ENCODE measurements at places on chromosomes 7 and 10.
A peak's percentile ranks its signal among the peaks of the same experiment; 100 is the strongest.

GRCh38 chr10:62502995-62503613 is 128.9 kb downstream of the ZNF365 start:
- DNase-seq = no peak

DNA sequence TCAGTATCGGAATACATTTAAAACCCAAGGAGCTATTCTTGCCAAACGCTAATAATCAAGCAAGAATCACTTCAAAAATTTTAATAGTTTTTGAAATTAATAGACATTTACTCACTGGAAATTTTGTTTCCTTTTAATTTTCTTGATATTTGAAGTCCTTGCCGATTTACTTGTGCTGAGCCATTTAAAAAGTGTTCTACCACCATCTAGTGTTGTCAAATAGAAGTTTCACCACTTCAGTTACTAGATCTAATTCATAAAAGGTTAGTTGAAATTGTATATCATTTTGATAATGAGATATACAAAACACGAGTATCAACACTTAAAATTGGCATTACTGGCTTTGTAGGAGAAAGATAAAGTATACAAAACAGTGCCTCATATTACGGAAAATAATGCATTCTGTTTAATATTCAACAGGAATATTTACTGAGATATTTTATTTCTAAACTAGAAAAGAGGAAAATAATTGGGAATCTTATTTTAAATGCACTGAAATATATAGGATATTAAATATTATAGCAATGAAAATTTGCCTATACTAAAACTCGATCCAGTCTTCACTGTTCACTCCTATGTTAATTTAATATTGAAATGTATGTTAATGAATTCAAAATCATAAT is 664.8 kb upstream of the SEMA3D start:
- no peak for DNase-seq

DNA sequence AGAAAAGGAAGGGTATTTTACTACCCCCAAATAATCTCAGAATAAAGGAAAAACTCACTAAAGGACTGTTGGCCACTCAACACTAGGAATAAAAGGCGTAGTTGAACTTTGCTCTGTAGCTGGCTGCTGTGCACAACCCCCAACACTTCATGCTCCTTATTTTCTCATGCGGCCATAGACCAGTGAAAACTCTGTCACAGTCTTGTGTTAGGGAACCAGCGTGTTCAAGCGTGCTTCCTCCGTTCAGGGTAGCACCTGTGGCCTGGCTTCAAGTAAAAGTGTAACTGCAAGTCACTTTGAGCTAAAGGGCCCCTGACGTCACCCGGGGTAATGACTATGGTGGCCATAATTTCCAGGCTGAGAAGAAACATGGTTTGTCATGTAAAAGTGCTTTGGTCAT is 27.0 kb downstream of the BLNK start:
- DNase-seq = no peak

GRCh38 chr10:112832361-112832878 is 117.6 kb upstream of the TCF7L2 start:
- no peak for DNase-seq

DNA sequence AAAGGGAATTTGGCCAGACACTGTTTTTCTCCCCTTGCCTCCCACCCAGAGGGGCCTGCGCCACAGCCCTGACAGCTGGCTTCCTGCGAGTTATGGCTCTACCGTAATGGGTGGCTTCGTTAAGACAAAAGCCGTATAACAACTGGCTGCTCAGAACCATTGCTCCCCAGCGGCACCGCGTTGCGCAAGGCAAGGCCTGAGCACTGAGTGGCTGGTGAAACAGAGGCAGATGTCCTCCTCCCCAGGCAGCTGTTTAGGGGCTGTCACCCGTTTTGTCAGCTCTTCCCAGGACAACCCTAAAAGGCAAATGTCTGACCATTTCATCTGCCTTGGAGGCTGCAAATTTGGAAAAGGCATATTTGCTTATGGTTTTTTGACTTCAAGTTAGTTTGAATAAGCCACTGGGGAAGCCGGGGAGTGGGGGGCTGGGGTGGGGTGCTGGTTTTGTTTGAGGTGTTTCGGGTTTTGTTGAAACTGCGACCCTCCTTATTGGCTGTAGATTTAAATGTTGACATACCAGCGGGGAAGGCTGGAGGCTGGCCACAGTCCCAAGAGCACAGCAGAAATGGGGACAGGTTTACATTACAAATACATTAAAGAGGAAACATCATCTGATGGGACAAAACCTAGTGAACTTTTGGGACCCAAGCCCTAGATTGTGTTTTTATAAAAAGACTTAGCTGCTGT is 681 bp upstream of the SPOCK2 start:
- peak; percentile 23 for DNase-seq

GRCh38 chr7:55527307-55527706 is 45.0 kb downstream of the VOPP1 start:
- no peak for DNase-seq

GRCh38 chr10:86755454-86755739 is 1.0 kb upstream of the BMPR1A start:
- DNase-seq = no peak

DNA sequence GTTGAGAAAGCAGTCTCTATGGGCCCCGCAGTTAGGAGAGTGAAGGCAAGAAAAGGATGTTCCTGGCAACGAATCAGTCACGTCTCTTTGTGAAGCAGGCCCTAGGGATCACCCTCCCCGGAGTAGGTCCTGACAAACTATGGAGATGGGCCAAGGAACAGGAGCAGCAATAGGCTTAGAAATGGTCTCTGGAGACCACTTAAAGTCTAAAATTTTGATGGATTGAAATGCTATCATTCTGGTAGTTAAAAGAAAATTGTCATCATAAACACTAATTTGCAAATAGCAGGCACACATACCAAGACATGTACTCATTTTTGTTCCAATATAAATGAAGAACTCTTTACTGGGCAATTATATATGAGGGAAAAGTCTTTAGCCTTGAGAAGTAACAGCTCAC is 123.5 kb downstream of the ITGB8 start:
- no peak for DNase-seq

DNA sequence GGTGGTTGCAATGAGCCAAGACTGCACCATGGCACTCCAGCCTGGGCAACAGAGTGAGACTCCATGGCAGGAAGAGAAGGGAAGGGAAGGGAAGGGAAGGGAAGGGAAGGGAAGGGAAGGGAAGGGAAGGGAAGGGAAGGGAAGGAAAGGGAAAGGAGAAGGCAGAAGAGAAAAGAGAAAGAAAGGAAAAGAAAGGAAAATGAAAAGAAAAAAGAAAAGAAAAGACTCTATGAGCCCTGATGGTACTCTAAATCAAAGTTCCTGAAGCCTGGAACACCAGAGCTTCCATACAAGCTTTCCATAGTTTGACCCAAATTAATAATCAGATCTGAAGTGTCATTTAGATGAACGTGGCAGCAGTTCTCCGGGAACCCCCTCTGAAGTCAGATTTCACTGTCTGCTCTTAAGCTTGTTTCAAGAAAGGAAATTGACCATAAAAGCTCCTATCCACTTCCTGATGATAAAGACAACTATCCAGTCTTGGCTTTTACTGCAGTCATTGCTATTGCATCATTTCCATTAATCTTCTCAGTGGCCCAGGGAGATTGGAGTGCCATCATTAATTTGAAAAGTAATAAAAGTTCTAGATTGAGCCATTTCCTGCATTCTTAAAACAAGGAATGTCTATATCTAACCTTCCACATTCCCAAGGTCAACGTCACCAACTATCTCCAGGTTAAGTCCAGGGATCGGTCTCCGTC is 44.2 kb upstream of the FRMD4A start:
- no peak for DNase-seq

DNA sequence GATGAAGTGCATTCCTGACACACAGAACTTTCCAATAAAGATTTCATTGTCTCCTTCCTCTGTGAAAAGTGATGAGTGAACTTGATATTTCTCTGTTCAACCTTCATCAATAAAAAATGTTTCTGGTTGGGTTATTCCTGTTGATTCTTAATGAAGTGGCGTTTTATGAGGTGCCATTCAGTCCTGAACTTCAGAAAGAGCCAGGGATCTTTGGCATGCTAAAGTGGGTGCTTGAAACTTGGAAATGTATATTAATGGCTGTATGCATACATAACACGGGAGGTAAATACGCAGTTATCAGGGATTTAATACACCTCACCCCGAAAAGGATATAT is 151.6 kb downstream of the ACTR3B start:
- DNase-seq = no peak

- DNase-seq = no peak
Measured at GRCh38 chr10:132078746-132079345, 13.1 kb downstream of the JAKMIP3 start.

DNA sequence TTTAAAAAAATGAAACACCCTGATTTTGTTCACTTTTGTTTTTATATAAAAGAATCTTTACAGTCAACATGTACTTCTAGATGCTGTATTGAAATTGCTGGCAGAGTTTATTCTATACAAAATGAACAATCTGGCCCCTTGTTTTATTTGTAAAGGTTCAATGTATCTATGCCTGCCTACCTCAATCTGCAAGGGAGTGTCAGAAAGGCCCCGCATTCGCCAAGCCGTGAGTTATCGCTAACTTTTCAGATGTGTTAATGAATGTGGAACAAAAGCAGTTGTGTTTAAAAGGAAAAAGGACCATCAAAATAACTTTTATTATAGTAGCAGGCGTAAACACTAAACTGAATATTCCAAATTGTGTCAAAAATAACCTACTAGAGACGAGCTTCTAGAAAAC is 14.6 kb downstream of the LUC7L2 start:
- no peak for DNase-seq

DNA sequence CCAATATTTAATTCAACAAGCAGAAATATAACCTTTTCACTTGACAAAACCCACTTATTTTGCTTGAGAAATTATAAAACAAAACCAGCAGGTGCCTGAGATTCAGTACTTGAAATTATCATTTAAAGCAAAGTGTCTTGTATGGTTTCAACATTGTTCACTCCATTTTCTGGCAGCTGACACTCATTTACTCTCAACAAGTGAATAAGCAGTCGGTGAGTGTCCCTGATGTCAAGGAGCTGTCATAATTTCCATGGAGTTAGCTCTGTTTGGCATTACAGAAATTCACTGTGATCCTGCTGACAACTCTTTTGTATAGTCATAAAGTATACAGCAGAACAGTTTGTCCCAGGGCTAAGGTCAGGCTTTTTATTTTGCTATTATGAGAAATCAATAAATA is 490.0 kb downstream of the CNTNAP2 start:
- no peak for DNase-seq

- no peak for DNase-seq
Measured at GRCh38 chr10:132465193-132465888, 68.3 kb downstream of the PWWP2B start.

DNA sequence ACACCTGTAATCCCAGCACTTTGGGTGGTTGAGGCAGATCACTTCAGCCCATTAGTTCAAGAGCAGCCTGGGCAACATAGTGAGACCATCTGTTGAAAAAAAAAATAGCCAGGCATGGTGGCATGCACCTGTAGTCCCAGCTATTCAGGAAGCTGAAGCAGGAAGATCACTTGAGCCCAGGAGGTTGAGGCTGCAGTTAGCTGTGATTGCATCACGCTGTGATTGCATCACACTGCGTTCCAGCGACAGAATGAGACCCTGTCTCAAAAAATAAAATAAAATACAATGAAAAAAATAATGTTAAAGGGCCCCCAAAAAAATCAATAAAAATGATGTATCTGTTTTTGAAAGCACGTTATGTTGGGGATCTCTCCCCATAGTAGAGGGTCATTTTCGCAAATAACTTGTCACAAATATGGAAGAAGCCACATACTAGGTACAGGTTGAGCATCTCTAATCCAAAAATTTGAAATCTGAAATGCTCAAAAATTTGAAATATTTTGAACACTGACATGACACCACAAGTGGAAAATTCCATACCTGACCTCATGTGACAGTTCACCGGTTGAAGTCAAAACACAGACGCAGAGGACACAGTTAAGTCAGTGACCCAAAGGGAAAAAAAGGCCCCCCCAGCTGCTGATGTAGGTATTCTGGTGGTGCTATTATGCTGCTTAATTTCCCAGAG is 9.5 kb downstream of the CISD1 start:
- DNase-seq = no peak

- no peak for DNase-seq
Measured at GRCh38 chr7:92872701-92873100, 36.3 kb upstream of the CDK6 start.

GRCh38 chr7:17013204-17013603 is 131.4 kb upstream of the AGR3 start:
- DNase-seq = no peak

- no peak for DNase-seq
Measured at GRCh38 chr10:109962247-109962646, 38.9 kb upstream of the XPNPEP1 start.

GRCh38 chr10:103780242-103781149 is 74.9 kb downstream of the SH3PXD2A start:
- no peak for DNase-seq

DNA sequence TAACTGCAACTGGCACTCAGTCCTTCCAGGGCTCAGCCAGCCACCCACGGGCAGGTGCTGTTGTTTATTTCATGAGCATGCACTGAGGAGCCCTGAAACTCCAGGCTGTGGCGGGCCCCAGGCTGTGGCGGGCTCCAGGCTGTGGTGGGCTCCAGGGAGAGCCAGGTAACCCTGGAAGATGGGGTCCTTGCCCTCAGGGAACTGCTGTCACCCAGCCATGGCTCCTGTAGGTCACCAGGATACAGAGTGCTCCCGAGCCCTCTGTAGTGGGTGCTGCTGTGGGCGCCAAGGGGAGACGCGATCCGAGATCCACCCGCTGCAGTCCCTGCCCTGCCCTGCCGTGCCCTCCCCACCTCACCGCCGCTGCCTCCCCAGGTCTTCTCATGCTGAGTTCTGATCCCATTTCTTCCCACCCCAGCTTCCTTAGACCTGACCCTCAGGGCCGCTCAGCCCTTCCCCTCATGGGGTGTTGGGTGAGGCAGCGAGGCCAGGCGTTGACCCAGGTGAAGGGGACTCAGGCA is 29.6 kb downstream of the LRRC27 start:
- DNase-seq = no peak

- no peak for DNase-seq
Measured at GRCh38 chr10:63348245-63348850, 117.4 kb downstream of the JMJD1C start.

- no peak for DNase-seq
Measured at GRCh38 chr7:24827589-24827988, 70.3 kb upstream of the GSDME start.

GRCh38 chr7:29156907-29157452 is 10.6 kb upstream of the CPVL start:
- no peak for DNase-seq

DNA sequence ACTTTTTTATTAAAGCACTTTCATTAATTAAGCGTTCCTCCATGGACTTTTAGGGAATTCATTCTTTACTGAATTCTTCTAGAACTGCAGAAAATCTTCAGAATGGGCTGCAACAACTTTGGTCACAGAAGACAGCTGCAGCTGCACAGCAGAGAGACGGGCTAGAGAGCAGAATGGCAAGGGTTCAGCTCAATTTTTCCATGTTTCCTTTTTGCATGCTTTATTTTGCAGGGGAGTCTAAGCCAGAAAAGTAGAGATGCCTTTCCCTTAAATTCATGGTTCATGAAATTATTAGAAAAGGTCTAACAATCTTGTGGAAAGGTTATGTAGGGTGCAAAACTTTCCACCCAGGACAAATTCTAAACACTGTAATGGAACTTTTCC is 15.4 kb upstream of the ANKRD1 start:
- no peak for DNase-seq

GRCh38 chr10:128438417-128439063 is 312.3 kb upstream of the MKI67 start:
- no peak for DNase-seq

GRCh38 chr10:128568990-128569945 is 443.0 kb upstream of the MKI67 start:
- DNase-seq = no peak

Data from activated CD4-positive, CD25-positive, alpha-beta regulatory T cell (primary cell).